Naive thymus-derived CD4-positive, alpha-beta T cell (primary cell): ENCODE measurements at places on chromosomes 7 and 10.
A peak's percentile ranks its signal among the peaks of the same experiment; 100 is the strongest.

DNA sequence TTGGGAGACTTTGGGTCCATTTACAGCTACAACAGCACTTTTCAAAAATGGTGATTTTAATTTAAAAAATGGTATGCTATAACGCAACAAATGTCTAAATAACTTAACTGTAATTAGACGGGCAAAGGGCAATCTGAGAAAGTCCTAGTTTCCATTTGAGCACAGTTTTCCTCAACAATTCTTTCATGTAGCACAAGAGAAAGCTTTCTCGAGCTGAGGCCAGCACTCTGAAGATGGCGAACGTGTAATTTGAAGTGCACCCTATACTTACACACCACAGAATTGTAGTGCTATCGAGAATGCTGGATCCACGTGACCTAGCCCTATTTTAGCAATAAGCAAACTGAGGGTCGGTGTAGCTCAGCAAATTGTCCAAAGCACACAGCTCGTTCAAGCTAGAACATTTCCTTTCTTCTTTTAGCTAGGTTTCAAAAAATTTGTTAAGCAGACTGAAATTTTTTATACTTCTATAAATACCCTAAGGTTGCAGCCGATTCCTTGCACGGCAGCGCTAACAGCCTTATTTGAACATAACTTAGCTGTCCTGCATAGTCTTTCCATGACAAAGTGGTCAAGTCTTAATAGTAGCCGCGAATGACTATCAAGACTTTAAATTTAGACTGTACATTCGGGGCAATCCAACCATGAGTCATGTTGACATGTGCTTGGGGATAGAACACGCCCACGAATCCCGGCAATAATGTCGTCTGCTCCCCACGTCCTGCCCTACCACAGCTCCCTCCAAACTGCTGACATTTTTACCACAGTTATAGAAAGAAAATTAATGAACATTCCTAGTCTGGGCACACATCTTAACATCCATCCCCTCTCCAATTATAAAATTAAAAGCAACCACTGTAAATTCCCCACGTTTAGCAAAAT lies 10.0 kb downstream of the KLF6 start:
- no peak for DNase-seq

GRCh38 chr7:107463139-107464078 lies 6.4 kb upstream of the GPR22 start:
- DNase-seq: peak; percentile 47

GRCh38 chr10:93068411-93069244 lies 5.1 kb upstream of the CYP26A1 start:
- DNase-seq: no peak

DNA sequence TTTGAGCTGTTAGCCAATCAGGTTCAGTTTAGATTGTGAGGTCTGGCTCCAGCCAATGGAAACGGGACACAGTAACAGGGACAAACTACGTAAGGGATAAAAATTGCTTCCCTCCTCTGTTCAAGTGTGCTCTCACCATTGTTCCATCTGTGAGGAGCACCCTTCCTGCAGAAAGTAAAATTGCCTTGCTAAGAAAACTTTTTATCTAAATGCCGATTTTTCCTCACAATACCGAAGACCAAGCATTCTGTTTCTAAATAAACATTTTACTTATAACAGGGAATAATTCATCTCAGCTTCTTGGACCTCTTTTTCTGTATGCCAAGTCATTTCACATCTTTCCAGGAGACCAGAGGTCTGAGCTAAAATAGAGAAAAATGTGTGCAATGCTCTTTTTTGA lies 59.6 kb upstream of the ZRANB1 start:
- DNase-seq: no peak

DNA sequence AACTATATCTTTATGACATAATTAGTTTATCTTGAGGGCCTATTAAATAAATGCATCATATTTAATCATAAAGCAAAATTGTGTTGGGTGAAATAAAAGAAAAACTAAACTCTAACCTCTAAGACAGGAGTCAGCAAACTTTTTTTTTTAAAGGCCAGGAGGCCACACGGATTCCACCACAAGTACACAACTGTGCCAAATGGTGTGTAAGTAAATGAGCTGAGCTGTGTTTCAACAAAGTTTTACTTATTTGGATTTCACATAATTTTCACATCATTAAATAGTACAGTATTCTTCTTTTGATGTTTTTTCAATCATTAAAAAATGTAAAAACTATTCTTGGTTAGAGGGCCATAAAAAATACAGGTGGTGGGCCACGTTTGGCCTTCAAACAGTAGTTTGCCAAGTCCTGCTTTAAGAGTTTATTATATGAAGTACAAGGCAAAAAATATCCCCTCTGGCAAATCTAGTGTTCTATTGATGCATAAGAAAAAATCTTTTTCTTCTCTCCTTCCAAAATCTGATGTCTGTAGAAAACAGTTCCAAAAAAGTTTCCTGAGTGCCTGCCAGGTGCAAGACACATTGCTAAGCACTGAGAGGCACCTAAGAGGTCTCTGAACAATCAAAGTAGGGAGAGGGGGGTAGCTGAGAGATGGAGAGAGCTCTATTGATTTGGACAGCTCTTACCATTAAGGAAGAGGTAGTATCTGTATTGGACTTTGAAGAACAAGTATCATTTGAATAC lies 26.5 kb upstream of the SPOCK2 start:
- no peak for DNase-seq

- no peak for DNase-seq
Observed at GRCh38 chr10:132723330-132723970, 62.5 kb downstream of the NKX6-2 start.

GRCh38 chr10:79468015-79468560 lies 22.7 kb upstream of the ZCCHC24 start:
- DNase-seq: no peak

DNA sequence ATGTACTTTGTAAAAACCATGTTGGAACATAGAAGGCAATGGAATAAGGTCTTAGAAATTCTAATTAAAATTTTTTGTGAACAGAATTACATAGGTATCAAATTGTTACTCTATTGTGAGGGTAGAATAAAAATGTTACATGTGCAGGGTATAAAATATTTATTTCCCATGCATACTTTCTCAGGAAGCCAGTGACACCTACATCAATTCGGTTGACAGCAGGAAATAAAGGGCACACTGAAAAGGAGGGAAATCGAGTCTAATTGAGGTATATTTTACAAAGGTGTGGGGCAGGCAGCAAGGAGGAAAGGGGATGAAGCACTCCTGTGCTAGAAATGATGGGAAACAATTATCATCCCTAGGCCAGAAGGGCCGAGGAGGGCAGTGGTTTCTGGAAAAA lies 244.9 kb downstream of the C7orf25 start:
- DNase-seq: no peak

GRCh38 chr7:151851145-151851751 lies 25.7 kb downstream of the PRKAG2 start:
- no peak for DNase-seq

DNA sequence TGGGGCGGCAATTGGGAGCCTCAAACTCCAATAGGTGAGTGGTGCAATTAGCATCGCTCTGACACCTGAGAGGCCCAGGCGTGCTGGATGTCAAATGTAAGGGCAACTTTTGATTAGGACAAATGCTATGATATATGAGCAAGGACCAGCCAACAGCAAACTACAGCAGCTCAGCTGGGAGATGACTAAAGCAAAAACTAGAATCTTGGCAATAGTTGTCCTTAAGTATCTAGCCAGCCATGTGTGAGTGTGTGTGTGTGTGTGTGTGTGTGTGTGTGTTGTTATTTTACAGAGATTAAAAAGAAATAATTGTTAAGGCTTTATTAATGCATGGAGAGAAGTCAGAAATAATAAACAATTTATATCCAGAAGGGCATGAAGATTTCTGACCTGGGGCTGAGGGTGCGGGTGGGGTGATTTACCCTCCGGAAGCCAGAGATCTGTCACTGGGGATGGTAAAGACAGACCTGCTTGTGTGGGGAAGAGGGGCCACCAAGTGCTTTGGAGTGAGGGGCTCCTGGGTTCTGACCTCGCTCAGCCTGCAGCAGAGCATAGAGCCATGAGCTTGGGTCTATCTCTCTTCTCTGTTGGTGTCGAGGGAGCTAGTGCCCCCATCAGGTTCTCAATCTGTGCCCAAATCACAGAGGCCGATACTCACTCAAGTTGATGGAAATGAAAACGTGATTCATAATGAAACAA lies 77.3 kb downstream of the EMX2 start:
- no peak for DNase-seq

DNA sequence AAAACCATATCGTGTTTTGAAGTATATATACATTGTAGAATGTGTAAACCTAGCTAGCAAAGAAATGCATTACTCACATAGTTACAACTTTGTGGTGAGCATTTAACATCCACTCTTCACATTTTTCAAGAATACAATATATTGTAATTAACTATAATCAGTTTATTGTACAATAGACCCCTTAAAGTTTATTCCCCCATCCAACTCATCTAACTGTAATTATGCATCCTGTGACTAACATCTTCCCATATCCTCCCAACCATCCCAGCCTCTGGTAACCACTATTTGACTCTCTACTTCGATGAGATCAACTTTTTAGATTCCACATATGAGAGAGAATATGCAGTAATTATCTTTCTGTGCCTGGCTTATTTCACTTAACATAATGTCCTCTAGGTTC lies 526.4 kb downstream of the KIF20B start:
- DNase-seq: no peak

GRCh38 chr10:99815621-99816020 lies 33.2 kb downstream of the ABCC2 start:
- DNase-seq: no peak

- no peak for DNase-seq
Observed at GRCh38 chr10:50885097-50885859, at the start of gene A1CF. TSS of gene A1CF (minus strand) at chr10:50885627. CDS start at chr10:50859940, 25,687 bp downstream.

- DNase-seq: no peak
Observed at GRCh38 chr10:29957907-29958331, 101.5 kb downstream of the JCAD start.

DNA sequence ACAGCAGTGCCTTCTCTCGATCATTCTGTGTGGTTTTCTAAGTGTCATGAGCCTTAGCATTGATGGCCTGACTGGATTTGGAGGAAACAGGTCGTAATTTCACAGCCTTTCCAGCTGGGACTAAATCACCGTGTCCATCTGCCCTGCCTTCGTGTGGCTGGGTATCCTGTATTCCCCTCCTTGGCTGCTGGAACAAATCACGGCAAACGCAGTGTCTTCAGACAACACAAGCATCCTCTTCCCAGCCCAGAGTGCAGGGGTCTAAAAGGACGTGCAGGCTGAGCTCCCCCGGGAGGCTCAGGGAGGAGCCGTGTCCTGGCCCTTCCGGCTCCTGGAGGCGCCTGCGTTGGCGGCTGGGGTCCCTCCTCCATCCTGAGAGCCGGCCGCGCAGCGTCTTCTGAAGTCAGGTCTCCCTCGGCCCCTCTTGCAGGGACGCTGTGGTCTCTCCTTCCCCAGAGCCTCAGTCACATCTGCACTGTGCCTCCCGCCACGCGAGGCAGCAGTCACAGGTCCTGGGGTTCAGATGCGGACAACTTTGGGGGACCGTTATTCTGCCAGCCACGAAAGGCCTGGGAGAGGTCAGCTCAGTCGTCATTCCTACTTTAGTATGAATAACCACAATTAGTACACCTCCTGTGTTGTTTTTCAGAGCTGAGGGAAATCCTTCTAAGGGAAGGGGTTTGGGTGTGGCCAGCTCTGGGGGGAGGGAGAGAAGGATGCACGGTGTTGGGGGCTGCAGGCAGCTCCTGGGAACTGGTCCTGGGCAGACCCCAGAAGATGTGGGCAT lies 41.1 kb downstream of the FAM20C start:
- DNase-seq: no peak

GRCh38 chr7:115363916-115364315 lies 442.0 kb downstream of the MDFIC start:
- no peak for DNase-seq

DNA sequence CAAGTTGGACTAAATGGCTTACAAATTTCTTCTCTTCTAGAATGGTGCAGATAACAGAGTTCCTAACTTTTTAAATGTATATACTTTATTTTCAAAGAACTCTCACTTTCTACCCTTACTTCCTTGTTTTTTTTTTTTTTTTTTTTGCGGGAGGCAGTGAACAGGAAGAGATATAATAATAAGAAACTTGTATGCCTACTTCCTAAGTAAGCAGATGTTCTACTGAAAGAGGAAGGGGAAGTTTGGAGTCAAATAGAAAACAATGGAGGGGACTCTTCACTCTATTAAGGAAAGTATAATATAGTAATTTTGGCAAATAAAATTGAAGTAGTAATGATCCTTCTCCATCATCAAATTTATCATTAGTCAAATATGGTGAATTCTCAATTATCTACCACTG lies 754.0 kb downstream of the KCNMA1 start:
- no peak for DNase-seq

GRCh38 chr7:122813845-122814244 lies 72.4 kb downstream of the CADPS2 start:
- DNase-seq: no peak

DNA sequence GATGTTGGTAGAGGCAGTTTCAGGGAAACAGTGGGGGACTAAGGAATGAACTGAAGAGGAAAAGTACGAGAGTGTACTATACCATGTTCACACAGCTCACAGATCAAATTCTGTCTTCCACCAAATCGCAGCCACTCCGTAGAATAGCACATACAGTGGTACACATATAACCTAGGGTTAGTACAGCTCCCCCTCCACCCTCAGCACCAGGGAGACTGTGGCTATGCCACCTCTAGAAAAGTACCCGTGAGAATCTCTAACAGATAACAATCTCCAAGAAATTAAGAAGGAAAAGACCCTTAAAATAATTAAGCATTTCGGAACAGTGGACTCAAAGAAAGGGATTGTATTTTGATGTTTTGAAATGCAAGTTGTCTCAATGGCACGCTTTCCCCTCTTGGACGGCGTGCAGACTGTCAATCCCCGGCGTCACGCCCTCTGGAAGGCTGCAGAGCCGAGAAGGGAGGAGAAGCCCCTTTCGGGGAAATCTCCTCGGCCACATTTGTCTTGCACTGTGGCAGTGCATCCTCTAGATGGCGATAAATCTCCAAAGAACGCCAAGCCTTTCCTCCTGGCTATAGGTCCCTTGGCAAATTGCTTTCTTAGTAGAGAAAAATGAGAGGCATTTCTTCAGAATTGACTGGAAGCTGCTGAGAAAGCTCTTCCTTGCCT lies 345.0 kb downstream of the REEP3 start:
- peak; percentile 19 for DNase-seq

DNA sequence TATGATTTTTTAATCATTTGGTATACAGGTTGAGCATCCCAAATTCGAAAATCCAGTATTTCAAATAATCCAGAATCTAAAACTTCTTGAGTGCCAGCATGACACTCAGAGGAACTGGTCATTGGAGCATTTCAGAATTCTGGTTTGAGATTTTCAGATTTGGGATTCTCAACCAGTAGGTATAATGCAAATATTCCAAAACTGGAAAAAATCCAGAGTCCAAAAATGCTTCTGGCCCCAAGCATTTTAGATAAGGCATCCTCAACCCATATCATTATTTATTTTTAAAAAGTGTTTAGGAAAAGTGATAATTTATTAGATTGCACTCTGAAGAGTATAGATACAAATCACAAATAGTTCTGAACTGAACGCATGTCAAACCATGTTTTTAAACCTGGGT lies 120.7 kb downstream of the VPS50 start:
- DNase-seq: no peak
